ENCODE measurements at places on chromosomes 11 and 22. TPM values are rescaled to one million over a fixed set of nuclear protein-coding genes. Genes with fewer than 3 reads are reported as not detected.

The ARFGAP3 gene
- 104 TPM for total RNA-seq

The DNAJB7 gene
- not detected for total RNA-seq

The DBX1 gene
- not detected for total RNA-seq

The WNT7B gene
- not detected for total RNA-seq

The IGSF9B gene
- total RNA-seq, result 7.1 TPM

The JAML gene
- total RNA-seq, result not detected

The ISX gene
- total RNA-seq, result not detected

The CARD18 gene
- total RNA-seq, result not detected

The LDHAL6A gene
- total RNA-seq, result not detected

The FXYD2 gene
- 0.13 TPM for total RNA-seq

The PLEKHA7 gene
- 0.65 TPM for total RNA-seq

The MYO7A gene
- total RNA-seq, result 0.22 TPM

The PATE4 gene
- total RNA-seq, result not detected

The RAG2 gene
- total RNA-seq, result not detected

The SERGEF gene
- 27.1 TPM for total RNA-seq

The TOMT gene
- total RNA-seq, result not detected

The OR52N4 gene
- total RNA-seq, result not detected

The HSPB2 gene
- 1.7 TPM for total RNA-seq

The ACR gene
- not detected for total RNA-seq

The CDCA5 gene
- 5.4 TPM for total RNA-seq

The LDLRAD3 gene
- total RNA-seq, result 14.8 TPM

The SCUBE1 gene
- 7.4 TPM for total RNA-seq

The OR52E8 gene
- not detected for total RNA-seq

The BLID gene
- 17.8 TPM for total RNA-seq
